Foreskin fibroblast (primary cell): ENCODE measurements at places on chromosomes 4 and X.

- peak; percentile 35 for DNase-seq
Measured at GRCh38 chr4:106019771-106020170, 124.5 kb downstream of the NPNT start.

GRCh38 chr4:107619066-107619465, 101.0 kb downstream of the PAPSS1 start:
- peak; percentile 80 for DNase-seq

- DNase-seq = no peak
Measured at GRCh38 chr4:70935038-70935695, 33.0 kb downstream of the MOB1B start.

GRCh38 chrX:15524417-15524816, 23.8 kb downstream of the BMX start:
- no peak for DNase-seq

GRCh38 chr4:79013756-79014155, 74.5 kb upstream of the PAQR3 start:
- DNase-seq = no peak

DNA sequence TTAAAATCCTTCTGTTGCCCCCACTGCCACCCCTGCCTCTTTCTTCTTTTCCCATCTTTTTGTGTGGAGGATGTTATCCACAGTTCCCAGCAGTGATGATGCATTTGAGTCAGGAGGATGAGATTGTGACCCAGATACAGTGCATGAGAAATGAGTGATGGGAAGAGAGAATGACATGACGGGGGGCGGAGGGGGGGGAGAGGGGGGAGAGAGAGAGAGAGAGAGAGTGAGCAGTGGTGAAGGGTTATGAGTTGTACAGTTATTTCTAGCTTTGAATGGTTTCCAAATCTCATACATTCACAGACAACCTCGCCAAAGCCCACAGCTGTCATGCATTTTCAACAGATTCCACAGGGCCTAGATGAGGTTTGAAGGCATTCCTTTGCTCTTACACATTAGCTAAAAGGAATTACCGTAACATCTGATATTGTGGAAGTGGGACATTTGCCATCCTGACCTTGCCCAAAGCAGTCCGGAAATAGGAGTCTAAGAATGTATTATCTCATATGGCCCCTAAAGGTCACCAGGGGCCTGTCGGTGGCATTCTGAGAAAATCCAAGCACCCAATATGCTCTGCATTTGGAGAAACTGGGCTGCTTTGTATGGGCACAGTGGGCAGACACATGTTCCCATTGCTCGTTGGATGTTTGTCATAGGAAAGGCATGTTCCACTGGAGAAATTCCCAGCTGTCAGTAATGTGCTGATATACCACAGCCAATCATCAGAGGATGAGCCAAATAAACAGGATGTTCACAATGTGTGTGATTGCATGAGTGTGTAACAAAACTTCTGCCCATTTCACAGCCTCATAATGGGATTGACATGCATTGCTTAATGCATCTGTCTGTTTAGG, 435.8 kb downstream of the SPRY1 start:
- peak; percentile 97 for DNase-seq

DNA sequence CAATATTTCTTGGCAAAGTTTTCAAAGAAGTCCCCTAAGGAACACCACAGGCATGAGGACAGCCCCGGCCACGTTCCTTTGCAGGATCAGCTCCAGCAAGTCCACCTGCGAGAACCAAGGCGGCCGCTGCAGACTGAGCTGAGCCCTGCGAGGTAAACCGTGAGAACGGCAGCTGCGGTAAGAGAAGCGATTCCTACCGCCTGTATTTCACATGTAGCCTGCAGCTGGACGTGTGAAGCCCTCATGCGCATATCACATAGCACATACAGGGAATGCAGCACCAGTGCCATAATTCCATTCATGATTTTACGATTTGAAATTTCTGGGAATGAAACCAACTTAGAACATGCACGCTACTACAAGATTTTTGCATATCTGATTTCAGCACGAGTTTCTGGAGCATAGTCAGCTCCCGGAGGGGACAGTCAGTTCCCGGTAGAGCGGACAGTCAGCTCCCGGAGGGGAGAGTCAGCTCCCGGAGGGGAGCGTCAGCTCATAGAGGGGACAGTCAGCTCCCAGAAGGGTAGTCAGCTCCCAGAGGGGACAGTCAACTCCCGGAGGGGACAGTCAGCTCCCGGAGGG, 41.7 kb downstream of the FGFRL1 start:
- DNase-seq = peak; percentile 83

DNA sequence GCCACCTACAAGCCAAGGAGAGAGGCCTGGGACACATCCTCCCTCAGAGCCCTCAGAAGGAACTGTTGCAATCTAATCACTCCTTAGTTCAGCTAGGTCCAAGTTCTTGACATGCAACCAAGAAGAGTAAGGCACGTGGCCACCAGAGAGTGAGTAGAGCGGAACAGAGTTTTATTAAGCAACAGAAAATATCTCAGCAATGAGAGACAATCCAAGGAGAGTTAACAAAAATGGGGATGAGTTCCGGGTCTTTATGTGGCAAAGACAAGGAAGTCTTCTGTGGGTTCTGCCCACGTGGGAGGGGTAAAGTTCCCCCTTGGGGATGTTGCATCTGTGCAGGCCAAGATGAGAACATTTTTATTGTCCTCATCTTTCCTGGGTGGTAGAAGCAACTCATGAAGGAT, 38.5 kb upstream of the PROM1 start:
- no peak for DNase-seq

DNA sequence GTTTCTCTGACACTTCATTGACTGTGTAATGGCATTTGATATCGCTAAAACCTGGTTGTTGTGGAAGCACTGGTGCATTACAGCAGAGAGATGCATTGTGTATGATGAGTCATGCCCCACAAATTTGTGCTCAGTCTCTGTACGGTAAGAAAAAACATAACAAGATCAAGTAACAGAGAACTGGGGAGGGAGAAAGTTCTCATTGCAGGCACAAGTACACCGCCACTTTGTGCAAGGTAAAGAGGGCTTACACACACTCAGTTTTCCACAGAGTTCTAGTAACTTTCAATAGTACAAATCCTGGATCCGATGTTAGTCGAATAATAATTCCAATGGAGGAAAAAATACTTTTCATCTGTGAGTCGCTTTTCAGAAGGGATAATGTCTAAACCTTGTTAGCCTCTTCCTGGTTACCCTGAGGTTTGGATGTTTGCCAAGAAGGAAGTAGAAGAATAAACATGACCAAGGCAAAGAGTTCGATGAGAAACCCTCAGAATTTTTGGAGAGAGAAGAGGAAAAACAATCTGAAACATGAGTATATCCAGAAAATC, 512.5 kb upstream of the SLIT2 start:
- DNase-seq = peak; percentile 85

GRCh38 chr4:63349674-63350025, 1059.6 kb downstream of the TECRL start:
- DNase-seq = no peak

GRCh38 chr4:20464381-20464780, 212.7 kb downstream of the SLIT2 start:
- DNase-seq = peak; percentile 79

DNA sequence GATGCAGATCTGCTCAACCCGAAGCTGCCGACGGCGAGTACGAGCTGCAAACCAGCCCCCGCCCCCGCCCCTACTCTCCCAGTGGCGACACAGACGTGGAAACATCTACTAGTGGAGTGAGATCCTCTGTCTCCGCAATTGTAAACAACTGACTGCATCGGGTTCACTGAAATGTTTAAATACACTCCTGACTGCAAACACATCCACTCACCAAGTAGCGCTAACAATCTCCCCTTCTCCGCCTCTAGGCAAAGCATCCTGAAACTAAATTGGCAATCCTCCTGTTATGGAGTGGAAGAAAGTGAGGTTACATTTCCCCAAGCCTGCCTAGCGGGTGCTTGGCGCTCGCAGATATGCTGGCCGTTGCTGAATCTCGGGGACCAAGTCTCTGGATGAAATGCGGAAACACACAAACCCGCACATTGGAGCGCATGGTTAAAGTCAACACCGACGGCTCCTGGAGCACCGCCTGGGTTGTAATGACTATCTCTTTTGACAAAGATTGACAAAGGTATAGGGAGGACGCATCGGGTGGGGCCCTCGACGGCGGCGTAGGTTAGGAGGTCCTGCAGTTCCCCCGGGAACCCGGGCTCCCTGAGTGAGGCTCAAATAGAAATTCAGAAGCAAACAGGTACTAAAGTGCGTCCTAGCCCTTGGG, 117.0 kb upstream of the TEX13C start:
- no peak for DNase-seq

- DNase-seq = no peak
Measured at GRCh38 chrX:40263014-40263560, 165.3 kb upstream of the BCOR start.

DNA sequence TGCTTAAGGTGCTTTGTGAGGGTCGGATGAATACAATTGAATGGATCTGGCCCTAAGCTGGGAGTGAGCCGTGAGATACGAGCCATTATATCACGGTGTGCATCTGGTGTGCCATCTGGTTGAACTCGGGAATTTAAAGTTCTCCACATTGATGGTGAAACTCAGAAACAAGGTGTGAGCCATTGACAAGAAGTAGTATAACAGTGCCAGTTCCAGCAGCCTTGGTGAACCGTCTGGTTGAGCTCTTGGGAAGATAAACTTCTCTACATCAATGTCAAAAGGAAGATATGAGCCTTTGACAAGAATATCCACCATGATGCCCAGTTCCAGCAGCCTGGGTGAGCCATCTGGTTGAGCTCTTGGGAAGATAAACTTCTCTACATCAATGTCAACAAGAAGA, 5.0 kb upstream of the CSF2RA start:
- DNase-seq = no peak

DNA sequence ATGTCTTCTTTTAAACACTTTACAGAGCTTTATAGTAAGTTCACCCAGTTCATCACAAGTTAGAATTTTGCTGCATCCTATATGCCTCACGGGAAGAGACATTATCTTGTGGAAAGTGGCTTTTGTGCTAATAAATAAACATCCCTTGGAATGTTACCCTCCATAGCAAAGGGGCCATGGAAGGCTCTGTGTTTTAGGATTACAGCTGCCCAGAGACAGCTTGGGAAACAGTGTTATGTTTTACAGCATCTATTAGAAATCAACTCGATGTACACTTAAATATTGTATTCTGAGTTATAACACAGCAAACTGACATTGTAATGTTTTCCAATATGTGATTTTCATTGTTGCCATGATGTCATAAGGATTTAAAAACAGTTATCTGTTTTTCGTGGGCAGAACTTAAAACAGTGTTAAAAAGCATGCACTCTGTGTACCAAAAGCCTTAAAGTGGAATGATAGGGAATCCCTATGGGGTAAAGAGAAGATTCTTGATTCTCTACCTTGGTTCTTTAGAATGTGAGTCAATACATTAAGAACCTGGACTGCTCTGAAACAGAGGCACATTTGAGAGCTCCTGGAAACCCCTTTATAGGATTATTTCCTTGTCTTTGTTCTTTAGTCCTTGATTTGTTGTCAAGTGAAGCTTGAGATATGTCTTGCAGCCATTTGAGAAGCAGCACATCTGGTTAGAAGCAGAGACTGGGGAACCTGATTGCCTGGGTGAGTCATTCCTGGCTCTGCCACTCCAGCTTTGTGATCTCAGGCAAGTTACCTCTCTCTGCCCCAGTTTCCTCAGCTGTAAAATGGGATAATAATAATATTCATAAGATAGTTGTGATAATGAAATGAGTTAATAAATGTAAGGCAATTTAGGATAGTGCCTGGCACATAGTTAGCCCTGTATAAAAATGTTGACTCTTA, 41.6 kb downstream of the ARHGAP10 start:
- DNase-seq = peak; percentile 79

GRCh38 chr4:47933840-47934239, 19.5 kb upstream of the NFXL1 start:
- no peak for DNase-seq

GRCh38 chrX:47179221-47179927, 14.3 kb upstream of the UBA1 start:
- peak; percentile 64 for DNase-seq

DNA sequence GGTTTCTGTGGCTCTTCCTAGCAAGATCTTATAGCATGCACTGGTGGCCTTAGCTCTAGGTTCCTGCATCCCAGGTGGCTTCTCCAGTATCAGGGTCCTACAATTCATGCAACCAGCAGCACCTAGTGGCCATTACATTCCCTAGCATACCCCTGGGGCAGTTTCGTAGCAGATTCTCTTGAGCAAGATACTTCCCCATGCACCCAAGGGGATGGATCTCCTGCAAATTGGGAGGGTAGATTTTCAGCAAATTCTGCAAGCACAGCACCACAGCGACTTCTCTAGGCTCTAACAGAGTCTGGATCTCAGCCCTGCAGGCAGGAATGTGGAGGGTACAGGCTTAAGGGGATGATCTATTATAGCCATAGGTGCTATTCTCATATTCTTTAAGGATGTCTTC, 13.1 kb upstream of the SLC9B1 start:
- peak; percentile 12 for DNase-seq

- no peak for DNase-seq
Measured at GRCh38 chrX:1387141-1387776, 4.7 kb downstream of the SLC25A6 start.

DNA sequence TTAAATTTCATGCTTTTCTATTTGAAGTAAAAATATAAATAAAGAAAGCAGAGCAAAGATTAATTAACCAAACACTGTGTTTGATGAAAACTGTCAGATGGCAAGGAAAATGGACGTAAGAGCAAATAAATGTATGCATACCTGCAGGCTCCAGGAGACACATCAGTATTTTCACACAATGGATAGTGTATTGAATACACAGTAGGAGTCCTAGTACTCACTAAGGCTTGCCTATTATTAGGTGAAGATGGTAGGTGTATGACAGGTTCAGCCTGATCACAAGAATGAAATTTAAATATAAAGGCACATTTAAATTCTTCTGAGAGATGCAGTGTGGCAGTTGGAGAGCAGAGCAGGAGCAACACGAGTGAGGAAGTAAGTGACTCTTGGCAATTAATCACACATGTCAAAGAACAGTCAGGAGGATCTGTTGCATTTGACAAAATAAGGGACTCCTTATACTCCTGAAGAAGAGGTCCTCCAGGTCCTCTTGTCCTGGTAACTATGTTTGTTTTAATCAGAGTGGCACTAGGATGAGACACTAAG, 106.0 kb upstream of the NDST4 start:
- DNase-seq = no peak

GRCh38 chrX:125894947-125895346, 271.1 kb downstream of the DCAF12L2 start:
- DNase-seq = no peak

DNA sequence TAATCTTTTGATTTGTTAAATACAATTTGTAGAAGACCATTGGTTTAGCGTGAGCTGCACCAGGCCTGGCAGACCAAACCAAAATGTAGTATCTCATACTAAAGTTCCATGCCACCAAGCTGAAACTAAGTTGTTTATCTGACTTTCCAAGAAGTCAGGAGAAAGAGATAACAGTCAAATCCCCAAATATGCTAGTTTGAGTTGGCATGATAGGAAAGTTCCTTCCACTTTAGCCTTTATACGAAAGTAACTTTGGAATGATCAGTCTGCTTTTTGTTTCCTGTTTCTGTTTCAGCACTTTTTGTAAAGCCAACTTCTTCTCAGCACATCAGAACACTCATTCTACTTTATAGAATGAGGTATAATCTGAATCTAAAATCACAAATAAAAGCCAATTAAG, 449.2 kb downstream of the GRXCR1 start:
- no peak for DNase-seq
